RPMI8226 (cell line): ENCODE measurements at places on chromosomes 13 and 19.

DNA sequence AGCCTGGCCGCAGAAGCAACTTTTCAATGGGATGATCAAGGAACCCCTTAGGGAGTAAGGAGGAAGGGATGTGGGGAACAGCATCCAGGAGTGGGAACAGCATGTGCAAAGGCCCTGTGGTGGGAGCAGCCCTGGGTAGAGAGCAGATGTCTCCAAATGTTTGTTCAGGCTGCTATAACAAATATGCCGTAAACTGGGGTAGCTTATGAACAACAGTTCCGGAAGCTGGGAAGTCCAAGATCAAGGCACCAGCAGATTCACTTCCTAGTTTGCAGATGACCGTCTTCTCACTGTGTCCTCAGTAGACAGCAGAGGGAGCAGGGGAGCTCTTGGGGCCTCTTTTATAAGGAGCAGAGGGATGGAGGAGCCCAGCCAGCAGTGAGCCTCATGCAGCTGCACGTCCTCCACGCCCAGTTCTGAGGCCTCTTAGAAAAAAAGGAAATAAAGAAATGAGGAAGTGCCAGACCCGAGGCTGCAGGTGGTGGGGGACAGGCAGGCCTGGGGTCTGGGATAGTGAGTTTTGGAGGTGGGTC lies 4.2 kb upstream of the LRRC25 start:
- peak; percentile 94 for DNase-seq

DNA sequence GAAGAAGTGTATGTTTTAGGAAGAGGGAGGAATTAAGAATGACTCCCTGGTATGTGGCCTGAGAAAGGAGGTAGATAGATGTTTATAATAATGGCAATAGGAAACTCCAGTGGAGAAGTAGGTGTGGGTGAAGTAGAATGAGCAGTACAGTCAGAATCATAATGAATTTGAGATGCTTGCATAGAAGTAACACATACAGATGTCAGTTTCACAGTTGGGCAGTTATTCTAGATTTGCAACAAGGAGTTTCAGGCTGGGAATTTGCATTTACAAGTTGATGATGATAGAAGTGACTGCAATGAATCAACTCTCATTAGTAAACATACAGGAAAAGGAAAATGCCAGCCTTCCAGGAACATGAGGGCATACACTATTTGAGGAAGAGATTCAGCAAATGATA lies 149.0 kb downstream of the SLITRK1 start:
- no peak for DNase-seq

GRCh38 chr19:2561895-2562294 lies 86.0 kb downstream of the GADD45B start:
- peak; percentile 76 for DNase-seq

DNA sequence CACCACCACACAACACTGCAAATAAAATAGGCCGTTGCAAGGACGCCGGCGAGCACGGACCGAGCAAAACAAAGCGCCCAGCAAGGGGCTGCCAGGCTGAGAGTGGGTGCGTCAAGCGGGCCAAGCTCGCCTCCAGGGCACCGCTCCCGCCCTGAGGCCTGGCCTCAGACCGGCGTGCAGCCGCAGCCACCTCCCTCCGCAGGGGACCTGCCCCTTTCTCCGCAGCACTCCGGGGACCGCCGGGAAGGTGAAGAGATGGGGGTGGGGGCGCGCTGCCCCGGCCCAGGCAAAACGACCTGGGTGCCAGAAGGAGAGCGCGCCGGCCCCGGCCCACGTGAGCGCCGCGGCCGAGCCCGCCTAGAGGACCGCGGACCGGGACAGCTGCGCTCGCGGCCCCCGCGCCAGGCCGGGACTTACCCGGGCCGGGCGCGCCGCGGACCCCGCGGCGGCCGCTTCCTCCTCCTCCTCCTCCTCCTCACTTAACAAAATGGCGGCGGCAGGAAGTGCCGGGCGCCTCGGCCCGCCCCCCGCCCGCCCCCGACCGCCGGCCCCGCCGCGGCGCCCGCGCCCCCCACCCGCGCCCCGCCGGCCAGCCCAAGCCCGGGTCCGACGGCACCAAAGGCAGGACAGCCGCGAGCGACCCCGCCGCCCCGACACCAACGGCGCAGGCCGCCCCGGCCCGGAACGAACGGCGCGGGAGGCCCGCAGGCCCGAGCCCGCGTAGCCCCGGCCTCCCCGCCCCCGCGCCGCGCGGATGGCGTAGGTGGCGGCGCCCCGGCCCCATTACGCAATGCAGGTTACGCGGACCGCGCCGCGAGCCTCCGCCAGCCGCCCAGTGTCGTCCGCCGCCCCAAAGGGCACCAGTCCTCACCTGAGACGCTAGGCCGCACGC lies 674 bp downstream of the BRD4 start:
- peak; percentile 64 for DNase-seq

GRCh38 chr19:47032171-47032811 lies 12.7 kb downstream of the NPAS1 start:
- DNase-seq, result peak; percentile 69

DNA sequence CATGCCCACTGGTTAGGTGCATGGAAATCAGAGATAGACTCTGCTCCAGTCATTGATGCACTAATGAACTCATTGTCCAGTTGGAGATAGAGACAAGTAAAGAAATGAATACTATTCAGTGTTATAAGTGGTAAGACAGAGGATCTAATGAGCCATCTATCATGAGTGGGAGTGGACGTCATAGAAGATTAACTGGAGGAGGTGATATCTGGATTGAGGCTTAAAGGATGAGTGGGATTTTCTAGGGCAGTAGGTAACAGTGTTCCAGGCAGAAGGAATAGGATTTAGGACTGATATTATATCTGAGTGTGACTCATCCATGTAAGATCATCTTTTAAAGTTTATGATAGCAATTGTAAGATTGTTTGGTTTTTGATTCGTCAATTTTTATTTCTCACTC lies 152.2 kb upstream of the CSNK1A1L start:
- DNase-seq, result no peak

- peak; percentile 65 for DNase-seq
These were observed 131.3 kb downstream of the STK24 start for GRCh38 chr13:98445340-98446233.

GRCh38 chr19:16496613-16496983 lies 404 bp downstream of the C19orf44 start:
- no peak for DNase-seq

- DNase-seq, result no peak
These were observed 5.0 kb upstream of the TEX29 start for GRCh38 chr13:111315347-111315995.

DNA sequence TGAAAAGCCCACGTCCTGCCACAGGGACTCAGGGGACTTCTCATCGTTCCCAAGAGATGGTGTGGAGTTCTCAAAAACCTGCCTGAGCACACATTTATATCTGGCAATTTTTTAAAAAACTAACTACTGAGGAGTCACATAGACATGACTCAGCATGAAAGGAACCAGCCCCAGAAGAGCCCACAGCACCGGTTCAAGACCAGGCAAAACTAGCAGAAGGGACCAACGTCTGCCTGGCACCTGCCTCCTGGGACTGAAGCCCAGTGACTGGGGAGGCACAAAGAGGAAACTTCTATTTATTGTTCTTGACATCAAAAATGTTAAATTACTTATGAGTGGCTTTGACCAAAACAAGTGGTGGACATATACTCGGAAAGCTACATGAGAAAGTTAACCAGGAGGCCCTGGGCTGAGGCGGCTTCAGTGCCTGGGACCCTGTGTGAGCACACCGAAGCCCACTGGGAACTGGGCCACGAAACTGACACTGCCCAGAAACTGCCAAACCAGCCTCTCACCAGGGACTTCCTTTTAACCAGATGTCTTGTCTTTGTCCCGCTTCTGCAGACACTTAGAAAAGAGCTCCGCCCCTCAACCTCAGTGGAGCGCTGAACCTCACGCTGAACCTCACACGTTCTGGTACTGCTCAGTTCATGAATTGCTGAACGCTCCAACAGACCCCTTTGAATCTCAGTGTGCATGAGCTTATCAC lies 25.7 kb downstream of the C13orf46 start:
- DNase-seq, result peak; percentile 86

DNA sequence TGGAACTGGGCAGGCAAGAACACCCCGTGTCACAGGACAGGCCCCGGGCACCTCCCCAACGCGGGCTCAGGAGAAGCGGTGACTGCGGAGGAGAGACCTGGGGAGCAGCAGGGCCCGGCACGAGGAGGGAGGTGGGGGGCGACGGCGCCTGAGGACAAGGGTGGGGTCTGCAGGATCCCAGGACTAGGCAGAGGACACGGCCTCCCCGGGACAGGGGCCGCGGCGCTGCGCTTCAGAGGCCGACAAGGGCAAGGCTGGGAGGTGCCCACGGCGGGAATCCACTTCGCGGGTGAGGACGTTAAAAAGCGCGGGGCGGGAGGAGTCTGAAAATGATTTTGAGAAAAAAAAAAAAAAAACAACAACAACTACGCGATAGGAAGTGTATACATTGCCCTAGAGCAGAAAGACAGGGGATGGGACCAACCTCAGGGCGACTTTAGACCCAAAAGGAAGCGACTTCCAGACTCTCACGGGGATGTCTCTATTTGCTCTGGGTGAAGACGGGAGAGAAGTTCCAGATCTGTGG lies 44.9 kb downstream of the ZNF611 start:
- peak; percentile 35 for DNase-seq

DNA sequence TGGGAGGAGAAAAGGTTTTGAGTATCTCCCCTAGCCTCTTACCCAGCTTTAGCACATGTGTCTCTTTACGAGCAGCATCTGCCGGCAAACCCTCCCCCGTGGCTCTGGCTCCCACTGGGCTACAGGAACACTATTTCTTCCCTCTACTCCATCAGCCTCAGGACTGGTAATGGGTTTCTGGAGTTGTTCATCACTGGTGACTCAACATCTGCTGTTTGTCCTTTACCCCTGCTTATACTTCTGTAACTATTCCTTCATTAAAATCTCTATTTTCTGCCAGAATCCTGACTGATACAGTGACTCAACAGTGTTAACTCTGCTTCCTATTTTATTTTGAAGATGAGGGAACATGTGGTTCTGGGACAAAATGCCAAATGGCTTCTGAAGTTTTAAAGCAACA lies 437.3 kb upstream of the HTR2A start:
- no peak for DNase-seq

DNA sequence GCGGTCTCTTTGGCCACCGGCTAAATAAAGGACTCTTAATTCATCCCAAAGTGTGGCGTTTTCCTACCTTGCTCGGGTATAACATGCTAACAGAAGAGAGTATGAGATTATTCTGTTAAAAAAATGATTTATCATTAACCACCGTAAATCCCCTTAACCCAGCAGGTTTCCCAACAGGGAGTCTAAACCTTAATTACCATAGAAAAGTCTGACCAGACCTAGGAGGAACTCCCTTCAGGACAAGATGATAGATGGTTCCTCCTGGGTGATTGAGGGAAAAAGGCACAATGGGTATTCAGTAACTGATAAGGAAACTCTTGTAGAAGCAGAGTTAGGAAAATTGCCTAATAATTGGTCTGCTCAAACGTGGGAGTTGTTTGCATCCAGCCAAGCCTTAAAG lies 193.7 kb downstream of the ZNF737 start:
- no peak for DNase-seq

GRCh38 chr19:21566073-21566472 lies 60.7 kb downstream of the ZNF429 start:
- DNase-seq, result no peak

- DNase-seq, result no peak
These were observed 406.8 kb downstream of the MYO16 start for GRCh38 chr13:109036078-109036780.

DNA sequence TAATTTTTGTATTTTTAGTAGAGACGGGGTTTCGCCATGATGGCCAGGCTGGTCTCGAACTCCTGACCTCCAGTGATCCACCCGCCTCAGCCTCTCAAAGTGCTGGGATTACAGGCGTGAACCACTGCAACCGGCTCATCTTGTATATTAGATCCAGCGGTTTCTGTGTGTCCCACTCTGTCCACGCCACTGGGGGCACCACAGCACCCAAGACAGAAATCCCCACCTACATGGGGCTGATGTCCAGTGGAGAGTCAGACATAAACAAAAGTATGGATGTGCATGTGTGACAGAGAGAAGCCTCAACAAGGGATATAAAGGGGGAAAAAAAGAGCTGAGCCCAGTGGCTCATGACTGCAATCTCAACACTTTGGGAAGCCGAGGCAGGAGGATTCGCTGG lies 65.8 kb upstream of the ADGRE5 start:
- DNase-seq, result no peak

DNA sequence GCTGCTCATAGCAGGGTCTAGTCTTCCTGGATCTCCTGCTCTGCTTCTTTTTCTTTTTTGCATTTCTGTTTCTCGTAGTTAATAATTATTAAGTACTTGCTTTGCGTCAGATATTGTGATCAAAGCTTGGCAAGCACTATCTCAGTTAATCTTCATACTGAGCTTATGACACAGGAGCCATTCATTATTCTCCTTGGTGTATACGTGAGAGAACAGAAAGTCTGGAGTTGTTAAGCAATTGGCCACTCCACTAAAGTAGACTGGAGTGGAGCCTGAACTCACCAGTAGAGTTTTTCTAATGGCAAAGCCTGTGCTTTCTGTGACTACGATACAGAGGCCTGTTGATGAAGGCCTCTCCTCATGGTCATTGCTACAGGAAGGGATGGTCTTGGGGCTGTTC lies 285.9 kb downstream of the RFC3 start:
- no peak for DNase-seq

DNA sequence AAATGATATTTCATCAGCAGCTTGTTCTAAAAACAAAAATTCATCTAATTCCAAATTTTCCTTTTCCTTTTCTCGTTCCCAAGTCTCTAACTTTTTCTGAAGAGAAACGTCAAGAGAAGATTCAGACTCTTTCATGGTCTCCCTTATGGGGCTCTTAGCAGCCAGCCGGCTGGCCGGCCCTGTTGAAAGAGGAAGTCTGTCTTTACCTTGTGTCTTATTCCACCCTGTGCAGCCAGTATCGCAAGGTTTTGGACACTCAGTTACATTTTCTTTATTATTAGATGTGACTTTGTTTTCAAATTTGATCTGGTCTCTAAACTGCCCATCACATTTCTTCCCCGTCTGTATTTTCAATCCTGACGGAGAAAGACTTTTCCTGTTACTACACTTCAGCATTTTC lies 142.3 kb downstream of the RNF17 start:
- no peak for DNase-seq

- no peak for DNase-seq
These were observed 22.2 kb upstream of the SPRYD7 start for GRCh38 chr13:49958321-49958720.

- peak; percentile 96 for DNase-seq
These were observed at the start of gene MAST3 for GRCh38 chr19:18097217-18097992. Gene MAST3 (plus strand): TSS chr19:18097778. CDS start chr19:18097793, 15 bp downstream.

DNA sequence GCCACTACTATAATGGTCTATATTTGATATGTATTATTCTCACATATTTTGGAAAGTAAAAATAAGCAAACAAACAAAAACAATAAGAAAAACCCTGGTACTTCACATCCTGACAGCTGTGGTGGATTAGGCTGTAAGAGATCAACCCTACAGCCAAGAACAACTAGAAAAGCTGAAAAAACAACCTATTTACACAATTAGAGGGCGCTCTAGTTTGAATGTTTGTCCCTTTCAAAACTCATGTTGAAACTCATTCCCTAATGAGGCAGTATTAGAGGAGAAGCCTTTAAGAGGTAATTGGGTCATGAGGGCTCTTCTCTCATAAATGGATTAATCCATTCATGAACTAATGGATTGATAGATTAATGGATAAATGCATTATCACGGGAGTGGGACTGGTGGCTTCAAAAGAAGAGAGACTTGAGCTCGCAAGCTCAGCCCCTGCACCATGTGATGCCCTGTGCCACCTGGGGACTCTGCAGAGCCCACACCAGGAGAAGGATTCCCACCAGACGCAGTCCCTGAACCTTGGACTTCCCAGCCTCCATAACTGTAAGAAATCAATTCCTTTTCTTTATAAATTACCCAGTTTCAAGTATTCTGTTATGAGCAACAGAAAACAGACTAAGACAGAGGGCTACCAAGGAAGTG lies 733.9 kb upstream of the ARGLU1 start:
- no peak for DNase-seq

GRCh38 chr13:46546084-46546768 lies 6.7 kb upstream of the LRCH1 start:
- no peak for DNase-seq
